ENCODE measurements at places on chromosomes 6 and 20. TPM values are rescaled to one million over a fixed set of nuclear protein-coding genes. Genes with fewer than 3 reads are reported as not detected.
A peak's percentile ranks its signal among the peaks of the same experiment; 100 is the strongest.

GRCh38 chr6:38738261-38738660 is 23.1 kb downstream of the DNAH8 start:
- no peak for DNase-seq

DNA sequence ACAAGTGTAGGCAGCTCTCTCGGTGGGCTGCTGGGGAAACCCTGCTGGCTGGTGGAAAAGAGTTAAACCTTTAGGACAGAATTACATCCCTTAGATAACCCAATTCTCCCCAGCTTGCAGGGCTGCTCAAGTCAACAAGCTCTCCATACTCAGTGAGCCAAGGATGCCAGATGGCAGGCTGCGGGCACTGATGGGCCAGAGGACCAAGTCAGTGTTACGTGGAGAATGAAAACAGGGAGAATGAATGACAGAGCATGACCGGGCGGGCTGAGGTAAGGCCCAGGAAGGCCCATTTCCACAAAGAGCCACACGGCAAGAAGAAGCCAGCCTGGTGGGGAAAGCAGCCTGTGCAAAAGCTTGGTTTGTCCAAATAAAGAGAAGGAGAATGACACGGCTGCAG is 58.7 kb upstream of the CD93 start:
- no peak for DNase-seq

DNA sequence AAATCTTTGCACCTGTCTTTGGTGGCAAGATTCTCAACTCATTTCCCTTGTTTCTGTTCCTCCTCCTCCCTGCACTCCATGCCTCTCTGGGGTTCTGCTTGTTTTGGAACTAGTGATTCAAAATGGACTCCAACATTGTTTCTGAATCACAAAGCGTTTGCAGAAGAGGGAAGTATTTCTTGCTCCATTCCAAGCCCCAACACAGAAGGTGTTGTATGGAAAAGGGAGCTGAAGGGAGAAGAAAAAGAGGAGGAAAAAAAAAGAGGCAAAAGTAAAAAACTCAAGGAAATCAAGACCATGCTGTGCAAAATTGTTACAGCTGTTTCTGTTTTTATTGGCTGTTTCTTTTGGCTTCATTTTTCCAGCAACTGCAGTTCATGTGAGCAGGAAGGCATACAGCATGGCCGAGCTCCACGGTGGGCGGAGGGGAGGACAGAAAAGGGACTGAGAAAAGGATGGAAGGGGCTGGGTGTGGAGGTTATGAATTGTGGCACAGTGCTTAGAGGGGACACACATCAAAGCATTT is 66.9 kb upstream of the PRL start:
- DNase-seq, result no peak

GRCh38 chr6:168120390-168121302 is 41.6 kb upstream of the FRMD1 start:
- no peak for DNase-seq

DNA sequence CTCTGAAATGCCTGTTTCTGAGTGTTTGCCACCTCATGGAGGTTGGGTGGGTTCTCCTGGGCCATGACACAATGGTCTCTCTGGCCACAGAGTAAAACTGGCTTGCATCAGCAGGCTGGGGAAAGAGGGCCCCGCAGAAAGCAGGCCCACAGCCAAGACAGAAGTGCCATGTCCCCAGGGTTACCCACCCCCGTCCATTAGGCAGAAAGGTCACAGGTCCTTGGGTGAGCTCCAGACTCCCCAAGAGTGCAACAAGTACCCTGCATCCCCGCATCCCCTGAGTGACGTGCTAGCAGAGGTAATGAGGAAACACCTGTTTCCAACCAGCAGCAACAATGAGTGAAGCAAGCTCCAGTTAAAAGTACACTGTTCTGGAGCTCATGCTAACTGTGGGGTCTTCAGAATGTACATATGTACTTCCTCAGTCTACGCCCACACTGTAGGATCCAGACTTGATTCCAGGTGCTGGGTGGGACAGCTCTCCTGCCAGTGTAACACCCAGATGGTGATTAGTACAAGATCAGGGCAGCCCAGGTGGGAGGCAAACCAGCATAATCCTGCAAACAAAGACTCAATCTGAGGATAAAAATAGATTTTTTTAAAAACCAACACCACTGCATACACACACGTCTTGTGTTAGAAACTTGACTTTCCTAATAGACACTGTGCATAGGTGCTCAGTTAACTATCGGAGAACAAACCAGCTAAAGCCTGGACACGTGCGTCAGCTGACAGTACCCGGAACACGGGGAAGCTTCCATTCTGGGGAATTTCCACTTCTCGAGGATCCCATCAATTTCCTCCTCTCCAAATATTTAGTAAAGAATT is 31.5 kb downstream of the RRBP1 start:
- peak; percentile 69 for DNase-seq

DNA sequence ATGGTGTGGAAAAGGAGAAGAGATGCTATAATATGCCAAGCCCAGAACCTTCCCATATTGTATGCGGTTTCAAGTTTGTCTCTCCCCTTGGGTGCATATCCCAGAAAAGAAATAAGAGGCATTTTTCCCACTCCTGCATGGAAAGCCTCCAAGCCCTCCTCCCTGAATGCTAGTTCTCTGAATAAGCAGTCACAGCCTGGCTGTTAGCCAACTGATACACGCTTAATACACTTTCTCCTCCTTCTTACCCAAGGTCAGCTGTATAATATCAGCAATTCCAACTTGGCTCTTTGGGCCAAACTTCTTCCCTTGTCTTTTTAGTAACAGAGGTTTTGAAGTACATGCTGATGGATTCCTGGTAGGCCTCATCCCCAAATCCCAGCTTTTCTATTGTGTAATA is 440.1 kb downstream of the EPHA7 start:
- DNase-seq, result no peak

GRCh38 chr6:110474500-110474899 is 1.9 kb downstream of the SLC22A16 start:
- DNase-seq, result no peak

DNA sequence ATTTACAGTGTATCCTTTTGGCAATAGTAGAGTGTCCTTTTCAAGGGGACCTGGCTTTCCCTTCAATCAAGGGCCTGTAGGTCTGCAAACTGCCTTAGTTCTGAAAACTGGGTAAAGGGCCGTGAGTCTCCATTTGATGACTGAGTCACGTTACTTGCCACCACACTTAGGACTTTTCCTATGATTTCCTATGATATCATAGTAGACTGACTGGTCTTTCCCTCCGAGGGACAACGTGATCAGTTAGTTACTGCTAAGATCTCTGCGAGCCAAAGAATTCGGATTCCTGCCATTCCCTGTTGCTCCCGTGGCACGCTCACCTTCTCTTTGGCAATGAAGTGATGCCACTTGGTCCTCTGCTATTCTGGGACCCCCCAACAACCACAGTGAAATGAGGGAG is 8.4 kb downstream of the ZNF831 start:
- no peak for DNase-seq

DNA sequence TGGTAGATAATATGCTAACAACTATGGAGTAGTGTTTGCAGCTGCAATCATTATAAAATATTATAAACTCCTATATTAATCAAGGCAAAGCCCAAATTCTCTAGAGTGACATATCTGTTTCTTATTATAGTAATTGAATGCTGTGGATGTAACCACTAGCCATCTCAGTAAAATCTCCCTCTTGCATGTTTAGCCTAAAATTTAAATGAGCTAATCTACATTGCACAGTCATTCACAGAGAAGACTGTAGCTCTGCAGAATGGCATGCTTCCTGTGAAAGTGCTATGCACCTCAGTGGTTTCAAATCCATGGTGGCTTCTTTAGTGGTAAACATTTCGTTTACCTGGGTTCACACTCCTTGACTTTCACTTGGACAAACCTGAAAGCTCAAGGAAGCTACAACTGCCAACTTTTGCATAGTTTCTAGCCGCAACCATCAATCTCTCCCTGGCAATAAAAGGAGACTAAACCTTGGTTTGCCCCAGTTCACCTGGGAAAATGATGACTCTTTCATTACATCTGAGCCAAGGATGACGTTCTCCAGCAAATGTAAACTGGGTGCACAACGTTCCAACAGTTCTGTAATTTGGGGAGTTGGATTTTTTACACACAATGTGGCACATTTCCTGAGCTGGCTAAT is 47.2 kb downstream of the FILIP1 start:
- DNase-seq, result no peak

The PHF10 gene
- total RNA-seq, result 56.6 TPM

The MYLK2 gene
- total RNA-seq, result 0.11 TPM

The KCNQ2 gene
- total RNA-seq, result 0.86 TPM

Measured in cardiac septum (tissue), 1 donor.